ENCODE measurements at places on chromosomes 6 and 20. TPM values are rescaled to one million over a fixed set of nuclear protein-coding genes. Genes with fewer than 3 reads are reported as not detected.

The NAPB gene
- total RNA-seq = 10.1 TPM

The PACSIN1 gene
- total RNA-seq = not detected

The ATG5 gene
- 28.2 TPM for total RNA-seq

The PPP1R3G gene
- 0.07 TPM for total RNA-seq

The PPP1R16B gene
- 80.4 TPM for total RNA-seq

The MYMX gene
- total RNA-seq = not detected

The ZNF76 gene
- total RNA-seq = 55.7 TPM

The PHIP gene
- total RNA-seq = 26.8 TPM

The DEF6 gene
- total RNA-seq = 107 TPM

The CGA gene
- total RNA-seq = not detected

The SPTLC3 gene
- total RNA-seq = not detected

The GMPR gene
- total RNA-seq = 0.23 TPM

The TSPYL1 gene
- 59.2 TPM for total RNA-seq

The OPN5 gene
- not detected for total RNA-seq

The MYLK4 gene
- total RNA-seq = not detected

The C6orf118 gene
- total RNA-seq = not detected

The TPBG gene
- 0.10 TPM for total RNA-seq

The C20orf144 gene
- 0.23 TPM for total RNA-seq

The RNASET2 gene
- total RNA-seq = 45.2 TPM

The PBOV1 gene
- not detected for total RNA-seq

The CLDN20 gene
- not detected for total RNA-seq

The VGLL2 gene
- total RNA-seq = not detected

The EPHA7 gene
- total RNA-seq = not detected

The CALHM4 gene
- not detected for total RNA-seq

The EYS gene
- not detected for total RNA-seq

The DEFB124 gene
- total RNA-seq = not detected

The BCAS1 gene
- total RNA-seq = not detected

Data from activated naive CD4-positive, alpha-beta T cell treated with anti-CD3 and anti-CD28 coated beads, Interleukin-2, amount 50 U/mL, for 72 hours (primary cell).